ENCODE measurements at places on chromosomes 16 and 17. TPM values are rescaled to one million over a fixed set of nuclear protein-coding genes. Genes with fewer than 3 reads are reported as not detected.

DNA sequence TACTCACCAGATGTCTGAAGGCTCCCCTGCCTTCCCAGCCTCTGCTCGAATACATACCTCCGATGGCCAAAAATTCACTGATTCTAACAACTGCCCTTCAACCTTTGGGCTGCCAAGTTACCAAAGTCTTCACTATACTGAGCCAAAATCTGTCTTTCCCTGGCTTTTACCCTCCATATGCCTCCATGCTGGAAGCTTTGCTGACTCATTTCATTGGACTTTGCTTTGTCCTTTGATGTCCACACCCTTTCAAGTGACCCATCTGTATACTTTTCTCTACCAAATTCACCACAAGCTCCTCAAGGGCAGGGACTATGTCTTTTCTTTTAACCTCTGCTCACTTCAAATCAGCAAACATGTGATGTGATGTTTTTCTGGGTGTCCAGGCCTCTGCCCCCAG lies 21.0 kb upstream of the MTMR4 start:
- H3K4me3 ChIP-seq = no peak overlapping the region
- H3K27me3 ChIP-seq = peaks cover 48% of the 10 kb centered on the region
- H3K4me1 ChIP-seq = no peaks in the 10 kb centered on the region
- no peak for DNase-seq
- no peak overlapping the region for H3K27ac ChIP-seq
- no peaks in the 10 kb centered on the region for H3K36me3 ChIP-seq

DNA sequence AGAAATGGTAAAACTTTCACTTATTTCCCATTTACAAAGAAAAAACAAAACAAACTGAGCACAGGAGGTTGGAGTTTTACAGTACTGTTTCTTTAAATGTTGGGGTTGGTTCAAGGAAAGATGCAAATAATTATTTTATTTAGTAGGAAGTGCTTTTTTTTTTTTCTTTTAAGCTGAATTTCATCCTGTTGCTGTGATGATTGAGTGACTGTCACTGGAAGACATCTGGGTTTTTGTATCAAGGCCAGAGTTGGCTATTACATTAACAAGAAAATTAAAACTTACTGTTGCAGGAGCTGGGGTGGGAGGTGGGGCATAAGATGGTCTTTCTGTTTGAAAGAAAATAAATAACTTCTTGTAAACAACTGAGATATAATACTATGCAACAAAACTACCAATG lies 2.3 kb downstream of the SMARCE1 start:
- no peak for DNase-seq
- H3K4me3 ChIP-seq = peak overlapping the region; percentile 49
- H3K36me3 ChIP-seq = peaks cover 56% of the 10 kb centered on the region
- H3K27ac ChIP-seq = peak overlapping the region; percentile 62
- H3K27me3 ChIP-seq = no peaks in the 10 kb centered on the region

DNA sequence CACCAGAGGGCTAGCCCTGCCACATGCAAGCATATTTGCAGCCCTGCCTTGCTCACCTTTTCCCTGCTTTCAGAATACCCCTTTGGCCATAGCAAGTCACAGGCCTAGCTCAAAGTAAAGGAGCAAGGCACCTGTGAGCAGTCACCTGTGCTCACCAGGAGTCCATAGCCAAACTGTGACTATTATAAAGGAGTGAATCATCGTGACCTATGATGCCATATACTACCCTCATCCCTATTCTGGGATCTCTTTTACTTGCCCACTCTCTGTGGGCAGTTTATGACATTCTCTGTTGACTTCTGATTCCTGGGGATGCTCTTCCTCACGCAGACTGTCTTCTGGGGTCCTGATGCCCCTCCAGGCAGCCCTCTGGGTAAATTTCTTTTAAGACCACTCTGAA lies 200.5 kb upstream of the NLRP1 start:
- peaks cover 22% of the 10 kb centered on the region for H3K27me3 ChIP-seq
- DNase-seq = no peak
- no peak overlapping the region for H3K4me3 ChIP-seq
- no peaks in the 10 kb centered on the region for H3K36me3 ChIP-seq

GRCh38 chr17:65985571-65985970 lies 206.4 kb downstream of the CEP112 start:
- no peak overlapping the region for H3K27ac ChIP-seq
- DNase-seq = no peak
- no peak overlapping the region for H3K4me3 ChIP-seq
- peaks cover 4% of the 10 kb centered on the region for H3K36me3 ChIP-seq

- H3K27ac ChIP-seq = no peak overlapping the region
- H3K4me3 ChIP-seq = no peak overlapping the region
- peaks cover 14% of the 10 kb centered on the region for H3K36me3 ChIP-seq
- H3K27me3 ChIP-seq = peaks cover 11% of the 10 kb centered on the region
These were observed 31.5 kb downstream of the NEUROD2 start for GRCh38 chr17:39576187-39576586.

GRCh38 chr17:37847102-37847501 lies 77.1 kb upstream of the TBC1D3K start:
- H3K4me3 ChIP-seq = no peak overlapping the region
- no peaks in the 10 kb centered on the region for H3K27me3 ChIP-seq
- H3K27ac ChIP-seq = no peak overlapping the region
- peaks cover 34% of the 10 kb centered on the region for H3K4me1 ChIP-seq
- H3K36me3 ChIP-seq = no peaks in the 10 kb centered on the region

GRCh38 chr17:76036497-76037261 lies 9.6 kb upstream of the EVPL start:
- no peak overlapping the region for H3K4me3 ChIP-seq
- peaks cover 39% of the 10 kb centered on the region for H3K36me3 ChIP-seq

DNA sequence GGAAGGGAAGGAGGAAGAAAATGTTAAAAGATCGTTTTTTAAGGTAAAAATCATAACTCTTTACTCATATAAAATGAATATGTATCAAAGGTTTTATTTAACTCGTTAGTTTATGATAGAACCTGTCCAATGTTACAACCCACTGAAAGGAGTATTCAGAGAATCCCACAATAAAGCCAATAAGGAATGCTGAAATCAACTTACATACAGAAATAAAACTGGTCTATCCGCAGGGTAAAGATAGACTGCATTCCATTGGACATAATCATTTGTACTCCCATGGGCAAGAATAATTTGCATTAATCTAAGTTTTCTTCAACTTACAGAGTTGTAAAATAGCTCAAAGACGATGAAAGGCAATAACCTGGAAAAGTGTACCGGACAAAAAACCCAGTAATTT lies 17.9 kb upstream of the BEAN1 start:
- H3K4me1 ChIP-seq = peaks cover 17% of the 10 kb centered on the region
- no peak for DNase-seq
- no peak overlapping the region for H3K27ac ChIP-seq
- H3K27me3 ChIP-seq = peaks cover 17% of the 10 kb centered on the region
- H3K36me3 ChIP-seq = peaks cover 2% of the 10 kb centered on the region

GRCh38 chr16:67846320-67847063 lies at the start of gene NUTF2:
Gene NUTF2, plus strand, starts transcription at chr16:67846933. Its CDS starts 18,198 bp downstream, at chr16:67865131.
- H3K27me3 ChIP-seq = no peaks in the 10 kb centered on the region
- H3K27ac ChIP-seq = peak within 1 kb of the TSS; percentile 93
- peaks cover 36% of the 10 kb centered on the region for H3K4me1 ChIP-seq
- H3K36me3 ChIP-seq = peaks cover 23% of the 10 kb centered on the region

- DNase-seq = no peak
- peaks cover 53% of the 10 kb centered on the region for H3K4me1 ChIP-seq
- H3K36me3 ChIP-seq = no peaks in the 10 kb centered on the region
- peak overlapping the region; percentile 96 for H3K27ac ChIP-seq
- no peaks in the 10 kb centered on the region for H3K27me3 ChIP-seq
These were observed 26.3 kb downstream of the LAT start for GRCh38 chr16:29011112-29011511.

DNA sequence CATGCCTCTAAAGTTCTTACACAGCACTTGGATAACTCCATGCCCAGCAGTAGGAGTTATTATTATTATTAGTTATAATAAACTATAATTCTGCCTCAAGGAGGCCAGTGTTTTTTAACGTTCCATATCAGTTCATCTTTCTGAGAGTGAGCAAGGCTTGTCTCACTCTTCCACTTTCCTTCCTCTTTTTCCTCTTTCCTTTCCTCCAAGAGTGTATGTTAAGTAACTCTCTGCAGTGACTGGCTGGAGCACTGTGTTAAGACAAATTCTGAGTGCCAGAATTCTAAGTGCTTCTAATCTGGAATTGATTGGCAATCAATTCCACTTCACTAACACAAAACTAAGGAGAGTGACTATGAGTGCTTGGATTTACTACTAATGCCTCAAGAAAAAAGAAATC lies 16.4 kb downstream of the CLEC19A start:
- H3K4me3 ChIP-seq = no peak overlapping the region
- H3K4me1 ChIP-seq = no peaks in the 10 kb centered on the region
- H3K36me3 ChIP-seq = no peaks in the 10 kb centered on the region
- no peak for DNase-seq

DNA sequence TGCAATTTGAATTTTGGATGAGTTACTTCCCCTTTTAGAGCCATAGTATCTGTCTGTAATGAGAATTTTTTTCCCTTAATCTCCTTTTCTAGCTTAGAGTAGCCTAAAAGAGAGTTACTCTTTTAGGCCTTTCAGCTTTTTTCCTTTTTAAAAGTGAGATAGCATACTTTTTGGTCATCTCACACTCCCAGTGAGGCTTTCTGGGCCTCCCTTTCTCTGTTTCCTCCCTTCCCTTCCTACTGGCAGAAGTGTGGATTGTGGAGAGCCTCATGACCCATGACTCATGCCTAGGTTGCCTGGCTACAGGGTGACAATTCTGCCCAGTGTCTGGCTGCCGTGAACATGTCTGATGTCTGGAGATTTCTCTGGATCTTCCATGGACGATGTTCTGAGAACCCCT lies 15.2 kb downstream of the KRT23 start:
- H3K27me3 ChIP-seq = peaks cover 16% of the 10 kb centered on the region
- no peaks in the 10 kb centered on the region for H3K4me1 ChIP-seq
- no peak overlapping the region for H3K27ac ChIP-seq
- no peaks in the 10 kb centered on the region for H3K36me3 ChIP-seq

GRCh38 chr17:65156835-65157565 lies 19.8 kb downstream of the RGS9 start:
- no peak for DNase-seq
- no peak overlapping the region for H3K4me3 ChIP-seq
- no peak overlapping the region for H3K27ac ChIP-seq
- no peaks in the 10 kb centered on the region for H3K27me3 ChIP-seq

DNA sequence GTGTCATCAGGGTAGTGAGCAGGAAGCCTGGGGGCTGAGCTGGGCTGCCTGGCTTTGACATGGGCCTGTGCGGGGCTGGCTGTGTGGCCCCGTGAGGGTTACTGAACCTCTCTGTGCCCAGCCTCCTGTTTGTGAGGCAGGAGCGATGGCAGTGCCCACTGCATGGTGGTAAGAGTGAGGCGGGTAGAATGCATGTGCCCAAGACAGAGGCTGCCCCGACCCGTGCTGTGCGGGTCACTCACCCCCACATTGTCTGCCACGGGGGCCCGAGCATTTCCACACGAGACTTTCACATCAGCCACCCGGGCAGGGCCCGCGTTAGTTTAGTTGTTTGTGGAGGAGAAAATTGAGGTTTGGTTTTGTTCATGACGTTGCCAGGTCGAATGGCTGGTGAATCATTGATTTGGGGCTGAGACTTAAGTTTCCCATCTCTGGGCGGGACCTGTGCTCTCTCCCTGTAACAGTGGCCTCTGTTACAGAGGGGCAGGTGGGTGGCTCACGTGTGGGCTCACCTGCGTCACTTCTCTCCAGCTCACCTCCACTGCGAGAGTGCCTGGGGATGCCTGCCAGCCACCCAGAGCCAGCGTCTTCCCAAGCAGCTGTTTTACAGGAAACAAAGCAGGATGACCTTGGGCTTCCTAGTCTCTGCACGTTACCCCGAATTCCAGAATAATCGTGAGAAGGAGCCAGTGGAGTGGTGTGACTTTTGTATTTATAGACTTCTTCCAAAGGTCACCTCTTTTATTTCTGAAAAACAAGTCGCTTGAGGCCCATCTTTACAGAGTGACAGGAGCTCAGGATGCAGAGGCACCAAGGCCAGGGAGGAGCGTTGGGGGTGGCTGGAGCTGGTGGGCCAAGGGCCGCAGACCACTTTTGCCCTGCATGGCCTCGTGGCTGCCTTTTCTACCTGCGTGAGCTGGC lies 150.6 kb downstream of the RPTOR start:
- peaks cover 38% of the 10 kb centered on the region for H3K4me1 ChIP-seq
- peaks cover 20% of the 10 kb centered on the region for H3K36me3 ChIP-seq
- DNase-seq = no peak
- no peaks in the 10 kb centered on the region for H3K27me3 ChIP-seq
- H3K27ac ChIP-seq = peak overlapping the region; percentile 68
- H3K4me3 ChIP-seq = peak overlapping the region; percentile 13

- no peaks in the 10 kb centered on the region for H3K4me1 ChIP-seq
- H3K4me3 ChIP-seq = no peak overlapping the region
These were observed 2.9 kb downstream of the MARCHF10 start for GRCh38 chr17:62805234-62805633.

DNA sequence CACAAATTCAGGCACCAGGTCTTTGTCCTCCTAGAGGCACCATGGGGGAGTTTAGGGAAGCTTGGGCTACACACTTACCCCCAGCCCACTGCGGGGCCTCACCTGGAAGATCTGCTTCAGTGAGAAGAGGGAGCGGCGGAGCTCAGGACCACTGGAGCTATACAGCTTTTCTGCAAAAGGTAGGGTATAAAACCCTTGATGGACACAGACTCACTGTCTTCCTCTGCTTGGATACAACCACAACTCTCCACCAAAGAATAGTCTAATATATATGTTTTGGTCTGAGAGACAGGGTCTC lies 9.1 kb downstream of the FHOD1 start:
- DNase-seq = no peak
- peaks cover 56% of the 10 kb centered on the region for H3K36me3 ChIP-seq
- peaks cover 19% of the 10 kb centered on the region for H3K4me1 ChIP-seq
- no peaks in the 10 kb centered on the region for H3K27me3 ChIP-seq
- no peak overlapping the region for H3K27ac ChIP-seq

- peak overlapping the region; percentile 53 for H3K27ac ChIP-seq
- H3K36me3 ChIP-seq = peaks cover 49% of the 10 kb centered on the region
- no peak for DNase-seq
- peaks cover 39% of the 10 kb centered on the region for H3K4me1 ChIP-seq
These were observed 5.9 kb downstream of the ZNF771 start for GRCh38 chr16:30413112-30413806.

- no peaks in the 10 kb centered on the region for H3K4me1 ChIP-seq
- H3K27ac ChIP-seq = no peak overlapping the region
- H3K4me3 ChIP-seq = no peak overlapping the region
- no peaks in the 10 kb centered on the region for H3K27me3 ChIP-seq
These were observed 9.5 kb downstream of the PROCA1 start for GRCh38 chr17:28702026-28702751.

- H3K27ac ChIP-seq = peak overlapping the region; percentile 30
- H3K27me3 ChIP-seq = no peaks in the 10 kb centered on the region
- DNase-seq = no peak
- no peak overlapping the region for H3K4me3 ChIP-seq
- H3K4me1 ChIP-seq = peaks cover 80% of the 10 kb centered on the region
These were observed 43.4 kb upstream of the ICAM2 start for GRCh38 chr17:64063766-64064224.

- peaks cover 63% of the 10 kb centered on the region for H3K36me3 ChIP-seq
- H3K27ac ChIP-seq = no peak overlapping the region
- H3K4me1 ChIP-seq = peaks cover 4% of the 10 kb centered on the region
- no peaks in the 10 kb centered on the region for H3K27me3 ChIP-seq
These were observed 19.9 kb downstream of the PSME3IP1 start for GRCh38 chr16:57165938-57166337.

METTL9 gene
- total RNA-seq = 73.9 TPM

MFAP4 gene
- total RNA-seq = not detected

ZNF423 gene
- total RNA-seq = not detected

TMEM100 gene
- not detected for total RNA-seq

NPIPA2 gene
- 5.1 TPM for total RNA-seq

ARL4D gene
- total RNA-seq = 4.0 TPM

FN3K gene
- total RNA-seq = 3.6 TPM

CCL3 gene
- 222 TPM for total RNA-seq

KRT38 gene
- total RNA-seq = not detected

TMC5 gene
- total RNA-seq = not detected

Data from activated T-helper 2 cell treated with anti-CD3 and anti-CD28 coated beads, Interferon-gamma antibody, Interleukin-2, Interleukin-4, amounts not matched to agents 10 μg/mL and 5 μg/mL and 100 μg/mL, durations not matched to agents 14 hours and 24 hours and 36 hours (primary cell).